ENCODE measurements at places on chromosomes 7 and 10.

DNA sequence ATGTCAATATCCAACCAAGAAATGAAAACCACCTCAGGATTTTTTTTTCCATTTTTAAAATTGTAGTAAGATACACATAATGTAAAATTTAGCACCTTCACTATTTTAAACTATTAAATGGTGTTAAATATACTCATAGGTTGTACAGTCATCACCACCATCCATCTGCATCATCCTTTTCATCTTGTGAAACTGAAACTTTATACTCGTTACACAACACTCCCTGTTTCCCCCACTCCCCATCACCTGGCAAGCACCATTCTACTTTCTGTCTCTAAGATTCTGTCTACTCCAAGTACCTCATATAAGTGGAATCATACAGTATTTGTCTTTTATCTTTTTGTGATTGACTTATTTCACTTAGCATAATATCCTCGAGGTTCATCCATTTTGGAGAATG is 335.2 kb upstream of the NPSR1 start:
- no peak for DNase-seq

DNA sequence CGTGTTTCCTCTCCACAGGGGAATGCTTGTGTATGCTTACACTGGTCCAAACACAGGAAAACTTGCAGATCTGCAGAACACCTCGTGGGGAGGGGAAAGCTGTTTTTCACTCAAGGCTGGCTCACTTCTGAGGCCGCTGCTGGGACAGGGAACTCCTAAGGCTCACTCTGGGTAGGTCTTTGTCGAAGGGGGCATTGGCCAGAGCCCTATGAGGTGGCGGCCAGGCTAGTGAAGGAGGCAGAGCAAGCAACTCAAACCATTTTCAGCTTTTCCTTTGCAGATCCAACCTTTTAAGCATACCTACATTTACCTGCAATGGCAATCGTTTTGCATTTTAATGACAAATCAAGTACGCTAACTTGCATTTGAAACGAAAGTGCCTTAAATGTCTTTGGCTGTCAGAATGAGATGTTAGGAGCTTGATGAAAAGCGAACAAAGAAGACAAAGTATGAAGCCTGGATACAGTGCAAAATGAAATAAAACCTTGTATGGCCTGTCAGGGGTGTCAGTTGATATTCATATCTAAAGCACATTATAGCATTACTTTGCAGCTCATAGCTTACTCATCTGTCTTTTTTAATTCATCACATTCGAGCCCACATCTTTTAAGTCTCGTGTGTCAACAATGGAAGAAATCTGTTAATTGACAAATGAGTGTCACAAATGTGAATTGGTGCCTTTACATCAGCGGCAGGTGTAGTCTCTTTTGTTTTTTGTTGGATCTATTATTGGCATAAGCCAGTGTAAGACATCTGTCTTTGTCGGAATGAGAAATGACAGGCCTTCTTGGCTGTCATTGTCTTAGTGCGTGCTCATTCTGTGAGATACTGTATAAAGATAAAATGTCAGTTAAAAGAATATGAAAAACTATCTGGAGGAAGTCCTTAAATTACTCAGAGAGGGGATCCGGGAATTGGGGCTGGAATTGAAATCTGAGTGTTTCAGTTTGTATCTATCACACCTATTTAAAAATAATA is 30.5 kb downstream of the LRMDA start:
- no peak for DNase-seq

- DNase-seq = peak; percentile 23
These were observed 45.9 kb upstream of the OIT3 start for GRCh38 chr10:72847681-72848080.

GRCh38 chr7:142956951-142957623 is 5.1 kb downstream of the KEL start:
- peak; percentile 24 for DNase-seq

GRCh38 chr10:35355971-35356724 is 19.8 kb downstream of the CCNY start:
- DNase-seq = peak; percentile 30

- no peak for DNase-seq
These were observed 6.5 kb downstream of the MDH2 start for GRCh38 chr7:76054123-76055120.

GRCh38 chr7:81761031-81761430 is 8.8 kb downstream of the HGF start:
- DNase-seq = peak; percentile 41

DNA sequence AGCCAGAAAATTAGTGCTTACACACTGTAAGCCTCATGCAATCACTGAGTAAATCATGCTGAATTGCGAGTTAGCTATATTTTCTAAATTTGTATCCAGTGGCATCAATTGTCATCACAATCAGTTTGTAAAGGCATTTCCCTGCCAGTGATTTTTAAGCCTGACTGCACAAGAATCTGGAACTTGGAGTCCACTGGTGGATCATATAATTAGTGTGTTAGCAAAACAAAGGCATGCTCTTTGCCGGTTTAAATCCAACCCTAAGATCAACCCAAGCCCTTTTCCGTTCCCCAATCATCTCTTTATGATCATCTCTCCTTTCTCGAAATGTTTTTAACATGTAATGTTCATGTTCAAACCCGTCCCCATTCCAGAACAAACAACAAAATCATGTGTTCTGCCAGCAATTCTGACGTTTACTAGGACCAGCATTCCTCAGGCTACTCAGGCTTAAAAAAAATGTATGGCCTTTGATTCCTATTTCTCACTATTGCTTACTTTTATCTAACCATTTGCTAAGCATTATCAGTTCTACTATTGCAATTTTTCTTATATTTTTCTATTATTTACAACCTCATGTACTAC is 649.2 kb downstream of the SORCS1 start:
- DNase-seq = no peak

DNA sequence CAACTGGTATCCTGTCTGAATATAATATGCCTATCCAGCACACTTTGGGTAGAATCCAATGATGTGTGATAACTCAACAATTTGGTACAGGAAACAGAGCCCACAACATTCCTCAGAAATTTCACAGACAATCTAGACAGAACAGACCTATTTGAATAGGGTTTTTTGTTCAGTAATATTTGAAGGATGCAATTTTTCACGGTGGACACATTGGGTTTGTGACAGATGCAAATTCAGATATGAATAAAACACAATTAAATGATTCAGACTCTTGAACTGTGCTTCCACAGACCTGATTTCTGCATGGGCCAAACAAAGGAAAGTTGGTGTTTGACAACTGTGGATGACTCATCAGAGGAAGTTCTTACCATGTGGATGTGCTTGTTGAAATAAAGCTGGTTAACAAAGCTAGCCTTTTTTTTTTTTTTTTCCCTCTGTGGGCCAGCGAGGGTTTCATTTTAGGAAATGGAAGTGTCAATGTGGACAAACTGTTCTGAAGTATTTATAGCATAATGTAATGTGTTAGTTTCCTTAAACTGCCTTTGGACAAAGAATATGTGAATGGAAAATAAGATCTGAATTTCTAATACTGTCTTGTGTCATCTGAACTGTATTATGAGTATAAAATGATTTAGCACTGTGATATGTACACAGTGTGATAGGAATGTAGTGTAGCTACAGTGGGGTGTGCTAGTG is 43.2 kb upstream of the FAM133B start:
- peak; percentile 100 for DNase-seq

GRCh38 chr7:69657331-69657730 is 59.1 kb downstream of the AUTS2 start:
- DNase-seq = no peak

GRCh38 chr10:125629758-125630376 is 53.1 kb downstream of the TEX36 start:
- peak; percentile 83 for DNase-seq

GRCh38 chr7:299628-300027 is 9.7 kb downstream of the FOXL3 start:
- no peak for DNase-seq

DNA sequence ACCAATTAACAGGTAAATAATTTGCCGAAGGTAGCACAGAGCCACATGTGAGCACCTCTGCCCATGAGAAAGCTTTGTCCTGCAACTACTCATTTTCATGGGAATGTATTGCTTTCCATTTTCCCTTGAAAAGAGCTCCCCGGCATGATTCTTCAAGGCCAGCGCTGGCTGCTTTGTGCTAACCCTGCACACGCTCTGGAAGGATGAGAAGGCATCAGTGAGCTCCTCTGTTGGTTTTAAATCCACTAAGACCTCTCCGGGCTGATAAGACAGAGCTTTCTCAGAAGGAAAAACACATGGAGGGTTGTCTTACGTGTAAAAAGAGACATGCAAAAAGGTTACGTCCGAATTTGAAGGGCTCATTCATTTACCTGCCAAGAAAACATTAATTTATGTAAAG is 553.9 kb upstream of the MKI67 start:
- no peak for DNase-seq

DNA sequence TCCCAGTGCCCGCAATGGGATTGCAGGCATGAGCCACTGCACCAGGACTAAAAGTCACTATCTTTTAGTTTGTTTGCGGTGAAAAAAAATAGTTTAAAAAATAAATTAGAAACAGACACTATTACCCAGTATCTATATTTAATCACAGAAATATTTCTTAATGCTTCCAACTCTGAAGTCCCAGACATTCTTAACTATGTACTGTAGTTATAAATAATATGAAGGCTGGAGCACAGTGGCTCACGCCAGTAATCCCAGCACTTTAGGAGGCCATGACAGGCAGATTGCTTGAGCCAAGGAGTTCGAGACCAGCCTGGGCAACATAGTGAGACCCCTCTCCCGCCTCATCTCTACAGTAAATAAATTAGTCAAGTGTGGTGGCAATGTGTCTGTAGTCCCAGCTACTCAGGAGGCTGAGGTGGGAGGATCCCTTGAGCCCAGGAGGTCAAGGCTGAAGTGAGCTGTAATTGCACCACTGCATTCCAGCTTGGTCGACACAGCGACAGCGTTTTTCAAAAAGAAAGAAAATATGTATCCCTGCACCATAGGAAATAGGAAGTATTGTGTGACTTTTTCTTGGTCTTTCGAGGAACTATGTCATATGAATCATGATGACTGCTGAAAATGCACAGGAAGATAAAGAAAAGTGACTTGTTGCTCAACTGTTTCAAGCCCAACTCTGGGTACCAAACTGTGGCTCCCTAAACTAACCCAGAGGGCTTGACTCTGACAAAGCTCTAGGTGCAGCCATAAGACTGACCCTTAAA is 74.9 kb upstream of the STEAP1B start:
- peak; percentile 13 for DNase-seq

GRCh38 chr10:85614566-85614965 is 752.0 kb downstream of the GRID1 start:
- DNase-seq = no peak

- DNase-seq = no peak
These were observed 83.7 kb downstream of the EPC1 start for GRCh38 chr10:32263300-32263699.
